Right atrium auricular region (tissue), 2 donors: ENCODE measurements at places on chromosomes 7 and 10.

DNA sequence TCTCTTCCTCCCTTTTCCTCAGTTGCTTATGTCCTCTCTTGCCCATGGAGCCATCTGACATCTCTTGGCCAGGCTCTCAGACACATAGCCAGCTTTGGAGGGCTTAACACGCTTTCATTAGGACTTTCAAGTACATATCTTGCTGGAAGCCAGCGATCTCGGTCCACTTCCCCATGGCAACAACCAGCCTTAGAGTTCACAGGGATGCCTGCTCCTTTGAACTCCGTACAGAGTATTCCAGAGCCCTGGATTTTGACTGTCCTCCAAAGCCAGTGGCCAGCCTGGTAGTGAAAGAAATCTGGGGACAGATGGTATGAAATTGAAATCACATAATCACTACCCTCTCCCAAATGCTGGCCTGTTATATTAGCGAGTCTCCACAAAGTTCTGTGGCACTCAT is 370.5 kb upstream of the NPVF start:
- DNase-seq = no peak

GRCh38 chr7:93558705-93559614 is 15.6 kb downstream of the CALCR start:
- no peak for DNase-seq

DNA sequence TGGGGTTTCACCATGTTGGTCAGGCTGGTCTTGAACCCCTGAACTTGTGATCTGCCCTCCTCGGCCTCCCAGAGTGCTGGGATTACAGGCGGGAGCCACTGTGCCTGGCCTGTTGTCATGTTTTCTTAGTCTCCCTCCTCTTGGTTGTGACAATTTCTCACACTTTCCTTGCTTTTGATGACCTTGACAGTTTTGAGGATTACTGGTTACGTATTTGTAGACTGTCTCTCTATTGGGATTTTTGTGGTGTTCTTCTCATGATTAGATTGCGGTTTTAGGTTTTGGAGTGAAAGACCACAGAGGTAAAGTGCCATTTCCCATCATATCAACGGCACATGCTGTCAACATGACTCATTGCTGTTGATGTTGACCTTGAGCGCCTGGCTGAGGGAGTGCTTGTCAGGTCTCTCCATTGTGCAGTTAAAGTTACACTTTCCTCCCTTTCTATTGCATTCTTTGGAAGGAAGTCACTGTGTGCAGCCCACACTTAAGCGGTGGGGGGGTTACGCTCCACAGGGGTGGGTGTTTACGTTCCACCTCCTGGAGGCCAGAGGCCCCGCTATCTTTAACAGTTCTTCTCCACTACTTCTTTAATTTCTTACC is 10.8 kb downstream of the NEURL1 start:
- no peak for DNase-seq

DNA sequence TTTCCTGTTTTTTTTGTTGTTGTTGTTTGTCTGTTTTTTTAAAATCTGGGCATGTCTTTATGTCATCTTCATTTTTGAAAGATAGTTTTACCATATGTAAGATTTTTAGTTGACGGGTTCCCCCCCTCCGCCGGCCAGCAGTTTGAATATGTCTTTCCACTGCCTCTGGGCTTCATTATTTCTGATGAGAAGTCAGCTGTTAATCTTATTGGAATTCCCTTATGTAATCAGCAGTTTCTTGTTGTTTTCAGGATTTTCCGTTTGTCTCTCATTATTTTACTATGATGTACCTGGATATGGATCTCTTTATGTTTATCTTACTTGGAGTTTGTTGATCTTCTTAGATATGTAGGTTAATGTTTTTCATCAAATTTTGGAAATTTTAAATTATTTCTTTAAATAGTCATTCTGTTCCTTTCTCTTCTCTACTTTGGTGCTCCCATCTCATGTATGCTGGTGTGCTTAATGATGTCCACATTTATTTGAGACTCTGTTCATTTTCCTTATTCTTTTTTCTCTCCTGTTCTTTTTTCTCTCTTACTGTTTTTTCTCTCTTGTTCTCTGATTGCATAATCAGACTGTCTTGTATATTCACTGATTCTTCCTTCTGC is 9.7 kb downstream of the EXOC6 start:
- no peak for DNase-seq

DNA sequence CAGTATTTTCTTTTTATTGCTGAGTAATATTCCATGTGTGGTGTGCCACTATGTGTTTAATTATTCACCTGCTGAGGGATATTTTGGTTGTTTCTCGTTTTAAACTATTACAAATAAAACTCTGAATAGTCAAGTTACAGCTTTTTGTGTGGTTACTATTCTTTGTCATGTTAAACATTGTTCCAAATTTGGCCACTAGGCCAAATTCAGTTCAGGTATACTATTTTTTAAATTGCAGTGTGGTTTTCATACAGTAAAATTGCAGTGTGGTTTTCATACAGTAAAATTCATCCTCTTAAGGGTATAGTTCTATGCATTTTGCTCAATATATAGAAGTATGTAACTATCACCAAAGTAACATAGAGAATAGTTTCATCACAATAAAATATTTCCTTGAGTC is 97.4 kb upstream of the FAM3C start:
- DNase-seq = no peak

DNA sequence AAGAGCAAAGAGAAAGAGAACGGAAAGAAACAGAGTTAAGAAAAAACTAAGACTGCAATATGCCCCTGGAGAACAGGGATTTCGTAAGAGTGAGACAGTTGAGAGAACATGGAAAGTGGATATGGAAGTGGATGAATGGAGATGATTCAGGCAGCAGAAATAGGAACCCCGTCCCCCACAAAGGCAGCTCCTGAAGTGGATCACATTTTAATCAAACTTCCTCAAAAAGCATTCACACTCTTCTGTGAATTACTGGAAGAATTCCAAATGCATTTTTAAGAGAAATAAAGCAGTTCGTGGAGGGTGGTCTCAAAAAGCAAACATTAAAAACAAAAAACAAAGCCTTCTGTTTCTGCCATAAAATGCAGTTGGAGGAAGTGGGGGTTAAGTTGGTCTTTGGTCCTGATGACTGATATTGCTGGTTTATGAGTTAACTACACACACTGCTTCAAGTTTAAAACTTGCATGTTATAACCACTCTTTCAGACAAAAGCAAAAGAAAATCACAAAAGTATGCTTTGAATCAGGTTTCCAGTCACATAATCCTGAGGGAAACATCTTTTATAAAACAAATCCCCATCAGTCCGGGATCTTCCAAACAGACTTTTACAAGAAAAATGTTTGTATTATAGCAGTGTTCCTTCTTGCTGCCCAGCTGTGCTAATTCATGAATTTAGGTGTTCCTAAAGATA is 214.3 kb downstream of the FANK1 start:
- DNase-seq = peak; percentile 57

GRCh38 chr10:79932307-79932706 is 16.6 kb downstream of the SFTPD start:
- DNase-seq = no peak

GRCh38 chr7:24914465-24914859 is 65.5 kb downstream of the OSBPL3 start:
- no peak for DNase-seq

DNA sequence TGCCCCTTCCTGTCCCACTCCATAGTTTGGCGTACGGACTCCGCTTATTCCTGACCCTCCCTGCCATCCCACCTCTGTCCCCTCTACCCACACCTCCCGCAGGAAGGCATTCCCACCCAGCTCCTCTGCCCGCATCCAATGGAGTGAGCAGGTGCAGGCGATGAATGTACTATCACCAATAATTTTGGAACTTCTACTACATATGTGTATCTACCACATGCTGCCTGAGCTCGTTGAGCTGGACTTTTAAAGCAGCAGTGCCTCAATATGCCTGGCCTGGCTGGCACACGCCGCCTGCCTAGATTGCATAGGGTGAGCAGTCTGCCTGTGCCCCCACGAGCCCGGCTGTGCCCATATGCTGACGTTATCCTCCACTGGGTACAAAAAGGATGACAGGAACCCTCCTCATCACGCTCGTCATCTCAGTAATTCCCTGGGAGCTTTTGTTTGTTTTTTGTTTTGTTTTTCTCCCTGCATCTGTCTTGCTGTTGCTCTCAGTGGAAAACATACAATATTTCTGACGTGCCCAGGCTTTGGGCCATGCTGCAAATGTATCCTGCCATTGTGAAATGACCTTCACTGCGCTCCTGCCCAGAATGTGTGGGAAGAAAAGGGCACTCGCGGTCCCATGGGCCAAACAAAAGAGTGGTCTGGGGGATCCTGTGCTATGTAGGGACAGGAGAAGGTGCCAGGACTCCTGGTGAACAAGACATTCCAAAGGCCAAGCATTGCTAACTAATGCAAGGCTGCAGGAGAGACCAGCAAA is 302.8 kb downstream of the PTPRN2 start:
- peak; percentile 23 for DNase-seq

DNA sequence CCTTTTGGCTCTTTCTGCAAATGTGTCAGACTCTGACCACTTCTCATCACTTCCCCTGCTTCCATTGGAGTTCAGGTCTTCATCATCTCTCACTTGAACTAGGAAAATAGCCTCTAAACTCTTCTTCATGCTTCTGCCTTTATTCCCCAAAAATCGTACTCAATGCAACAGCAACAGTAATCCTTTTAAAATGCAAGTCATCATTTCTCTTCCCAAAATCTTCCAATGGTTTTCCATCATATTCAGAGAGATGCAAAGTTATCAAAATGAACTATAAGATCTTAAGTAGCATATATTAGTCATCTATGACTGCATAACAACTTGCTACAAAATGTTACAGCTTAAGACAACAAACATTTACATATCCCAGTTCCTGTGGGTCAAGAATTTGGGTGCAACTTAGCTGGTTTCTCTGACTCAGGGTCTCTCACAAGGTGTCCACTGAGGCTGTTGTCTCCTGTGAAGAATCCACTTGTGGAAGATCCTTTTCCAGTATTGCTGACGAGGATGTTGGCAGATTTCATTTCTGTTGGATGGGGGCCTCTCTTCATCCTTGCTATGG is 31.0 kb upstream of the ETV1 start:
- DNase-seq = no peak

DNA sequence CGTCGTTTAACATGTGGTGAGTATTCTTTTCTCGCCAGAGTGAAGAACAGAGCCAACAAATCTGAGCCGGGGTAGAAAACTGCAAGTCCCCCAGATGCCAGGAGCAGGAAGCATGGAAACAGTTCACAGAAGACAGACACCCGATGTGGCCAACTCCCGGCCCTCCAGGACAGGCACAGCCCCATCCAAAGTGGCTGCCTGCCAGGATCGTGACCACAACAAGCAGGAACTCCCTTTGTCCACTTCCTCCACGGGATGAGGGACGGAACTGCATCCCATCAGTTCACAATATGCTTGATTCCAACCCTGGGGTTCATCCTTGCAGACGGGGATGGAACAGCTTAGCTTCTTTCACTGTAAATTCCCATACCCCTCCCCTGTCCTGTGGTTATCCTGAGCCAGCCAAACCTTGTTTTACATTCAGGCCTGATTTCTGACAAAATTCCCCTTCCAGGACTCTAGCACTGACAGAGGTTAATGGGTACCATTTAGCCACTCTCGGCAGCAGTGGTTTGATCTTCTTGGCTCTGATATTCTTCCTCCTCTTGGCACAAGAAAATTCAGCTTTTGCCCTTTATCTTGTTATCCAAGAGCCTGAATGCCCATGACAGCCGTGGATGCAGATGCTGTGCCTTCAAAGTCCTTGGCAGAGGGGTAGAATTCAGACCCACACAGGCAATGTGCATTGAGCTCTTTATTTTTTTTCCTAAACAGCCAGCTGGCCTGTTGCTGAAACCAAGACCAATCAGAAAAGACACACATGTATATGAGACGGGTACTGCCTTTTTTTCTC is 105.5 kb upstream of the FAM204A start:
- peak; percentile 61 for DNase-seq

DNA sequence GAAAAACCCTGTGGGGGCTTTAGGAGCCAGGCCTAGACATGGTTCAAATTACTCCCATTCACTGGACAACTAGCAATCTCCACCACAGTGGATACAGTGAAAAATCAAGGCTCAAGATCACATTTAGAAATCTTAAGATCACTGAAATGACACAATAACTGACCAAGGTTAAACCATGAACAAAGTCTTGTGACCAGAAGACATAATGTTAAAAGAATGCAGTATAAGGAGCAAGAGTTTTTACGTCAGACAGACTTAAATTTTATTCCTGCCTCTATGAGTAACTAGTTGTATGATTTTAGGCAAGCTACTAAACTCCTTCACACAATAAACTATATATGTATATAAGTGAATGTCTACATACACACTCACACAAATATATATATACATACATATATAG is 68.5 kb downstream of the MICU1 start:
- DNase-seq = no peak

DNA sequence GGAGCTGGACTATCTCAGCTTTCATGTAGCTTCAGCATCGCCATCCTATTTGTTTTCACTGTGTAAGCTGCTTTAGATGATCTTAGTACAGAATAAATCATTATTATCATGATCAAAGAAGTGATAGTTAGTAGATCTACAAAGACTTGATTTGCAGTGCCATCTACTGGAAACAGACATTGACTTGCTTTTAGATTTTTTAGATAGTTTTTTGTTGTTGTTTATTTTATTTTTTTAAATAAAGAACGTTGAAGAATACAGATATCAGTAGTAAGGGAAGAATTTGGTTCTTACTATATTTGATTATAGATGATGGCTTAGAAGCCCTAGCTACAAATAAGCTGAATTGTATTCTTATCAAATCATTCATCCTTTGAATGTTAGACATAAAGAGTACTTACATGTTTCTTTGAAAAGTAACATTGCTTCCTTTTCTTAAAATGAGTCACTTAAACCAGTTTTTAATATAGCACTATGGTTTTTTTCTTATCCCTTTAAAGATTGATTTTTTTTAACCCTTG is 6.3 kb upstream of the SFMBT2 start:
- DNase-seq = no peak

DNA sequence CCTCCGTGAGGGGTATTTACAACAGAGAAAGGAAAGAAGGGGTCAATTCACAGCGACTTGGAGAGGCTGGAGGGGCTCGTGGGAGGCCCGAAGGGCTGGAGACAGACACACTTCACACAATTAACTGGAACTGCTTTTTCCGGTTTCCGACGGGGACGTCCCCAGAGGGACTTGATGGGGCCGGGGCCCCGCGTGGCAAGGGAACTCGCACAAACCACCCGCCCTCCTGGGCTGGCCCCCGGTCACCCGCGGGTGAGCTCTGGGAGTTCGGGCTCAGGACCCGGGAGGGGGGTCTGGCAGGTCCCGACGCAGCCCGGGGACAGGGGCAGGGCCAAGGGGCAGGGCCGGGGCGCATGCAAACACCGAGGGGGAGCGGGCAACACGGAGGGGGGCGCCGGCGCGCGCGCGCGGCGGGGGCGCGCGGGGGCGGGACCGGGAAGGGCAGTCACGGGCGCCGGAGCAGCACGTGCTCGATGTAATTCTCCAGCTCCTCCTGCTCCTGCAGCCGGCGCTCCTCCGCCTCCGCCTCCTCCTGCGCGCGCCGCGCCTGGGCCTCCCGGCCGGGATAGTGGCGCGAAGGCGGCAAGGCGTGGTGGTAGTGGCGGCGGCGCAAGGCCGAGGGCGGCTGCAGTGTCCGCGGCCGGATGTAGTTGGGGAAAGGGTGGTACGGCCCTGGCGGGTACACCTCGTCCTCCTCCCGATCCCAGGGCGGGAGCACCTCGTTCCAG is 2.7 kb downstream of the VGF start:
- DNase-seq = no peak

- no peak for DNase-seq
Measured at GRCh38 chr10:4568731-4569130, 257.3 kb upstream of the AKR1E2 start.

GRCh38 chr10:132713421-132714095 is 72.4 kb downstream of the NKX6-2 start:
- no peak for DNase-seq
